ENCODE measurements at places on chromosomes 12 and 14.
A peak's percentile ranks its signal among the peaks of the same experiment; 100 is the strongest.

GRCh38 chr12:91511795-91512420 is 329.3 kb upstream of the DCN start:
- DNase-seq: no peak

DNA sequence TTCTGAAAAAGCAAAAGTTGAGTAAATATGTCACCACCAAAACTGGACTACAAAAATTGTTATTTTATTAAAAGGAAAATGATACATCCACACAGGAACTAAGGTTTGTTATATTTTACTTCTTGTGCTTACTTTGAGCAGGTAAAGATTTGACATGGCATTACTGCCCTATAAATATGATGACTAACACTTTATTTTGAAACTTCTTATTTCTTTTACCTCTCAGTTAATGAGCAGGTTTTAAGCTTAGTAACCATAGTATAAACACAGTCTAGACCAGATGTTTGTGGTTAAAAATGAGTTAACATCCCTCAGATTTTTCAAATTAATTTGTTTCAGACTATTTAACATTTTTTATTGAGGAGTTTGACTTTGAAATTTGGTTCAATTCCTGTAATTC is 862.5 kb upstream of the USP15 start:
- no peak for DNase-seq

DNA sequence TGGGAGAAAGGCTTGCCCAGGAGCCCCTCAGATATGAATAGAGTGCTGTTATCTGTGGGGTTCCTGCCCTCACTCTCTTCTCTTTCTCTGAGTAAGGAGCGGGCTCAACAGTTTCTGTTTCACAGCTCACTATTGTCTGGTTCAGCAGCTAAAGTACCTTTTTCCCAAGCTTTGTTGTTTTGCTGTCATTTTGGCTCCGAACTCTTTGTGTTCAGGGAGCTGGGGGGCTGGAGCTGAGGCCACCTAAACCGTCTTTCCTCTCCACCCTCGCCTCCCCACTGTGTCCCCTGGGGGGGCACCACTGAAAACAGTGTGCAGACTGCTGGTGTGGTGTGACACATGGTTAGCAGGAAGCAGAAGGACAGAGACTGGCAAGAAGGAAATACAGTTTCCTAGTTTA is 51.4 kb downstream of the FBXW8 start:
- DNase-seq: no peak

- no peak for DNase-seq
These were observed 89.4 kb upstream of the DIO3 start for GRCh38 chr14:101471723-101472517.

- DNase-seq: no peak
These were observed 26.1 kb downstream of the JDP2 start for GRCh38 chr14:75453817-75454434.

DNA sequence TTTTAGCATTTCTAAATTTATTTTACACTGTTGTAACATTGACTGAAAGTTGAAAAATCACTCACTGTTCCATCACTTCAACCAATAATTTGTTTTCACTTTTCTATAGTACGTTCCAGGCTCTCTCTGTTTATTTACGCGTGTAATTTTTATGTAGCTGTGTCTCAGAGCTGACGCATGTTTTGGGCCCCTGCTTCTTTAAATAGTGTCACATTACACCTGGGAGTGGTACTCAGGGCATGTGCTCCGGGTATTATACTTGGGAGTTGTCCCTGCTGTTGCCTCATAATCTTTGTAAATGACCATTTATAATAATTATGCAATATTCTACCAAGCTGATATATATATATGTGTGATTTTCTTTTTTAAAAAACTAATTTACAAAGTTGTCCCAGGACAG is 132.8 kb upstream of the CPM start:
- no peak for DNase-seq

DNA sequence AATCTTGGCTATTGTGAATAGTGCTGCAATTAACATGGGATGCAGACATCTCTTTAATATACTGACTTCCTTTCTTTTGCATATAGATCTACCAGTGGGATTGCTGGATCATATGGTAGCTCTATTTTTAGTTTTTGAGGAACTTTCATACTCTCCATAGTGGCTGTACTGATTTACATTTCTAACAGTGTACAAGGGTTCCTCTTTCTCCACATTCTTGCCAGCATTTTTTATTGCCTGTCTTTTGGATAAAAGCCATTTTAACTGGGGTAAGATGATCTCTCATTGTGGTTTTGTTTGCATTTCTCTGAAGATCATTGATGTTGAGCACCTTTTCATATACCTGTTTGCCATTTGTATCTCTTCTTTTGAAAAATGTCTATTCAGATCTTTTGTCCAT is 8.4 kb downstream of the AMDHD1 start:
- no peak for DNase-seq

- no peak for DNase-seq
These were observed 410.6 kb downstream of the DAD1 start for GRCh38 chr14:22178333-22178839.

DNA sequence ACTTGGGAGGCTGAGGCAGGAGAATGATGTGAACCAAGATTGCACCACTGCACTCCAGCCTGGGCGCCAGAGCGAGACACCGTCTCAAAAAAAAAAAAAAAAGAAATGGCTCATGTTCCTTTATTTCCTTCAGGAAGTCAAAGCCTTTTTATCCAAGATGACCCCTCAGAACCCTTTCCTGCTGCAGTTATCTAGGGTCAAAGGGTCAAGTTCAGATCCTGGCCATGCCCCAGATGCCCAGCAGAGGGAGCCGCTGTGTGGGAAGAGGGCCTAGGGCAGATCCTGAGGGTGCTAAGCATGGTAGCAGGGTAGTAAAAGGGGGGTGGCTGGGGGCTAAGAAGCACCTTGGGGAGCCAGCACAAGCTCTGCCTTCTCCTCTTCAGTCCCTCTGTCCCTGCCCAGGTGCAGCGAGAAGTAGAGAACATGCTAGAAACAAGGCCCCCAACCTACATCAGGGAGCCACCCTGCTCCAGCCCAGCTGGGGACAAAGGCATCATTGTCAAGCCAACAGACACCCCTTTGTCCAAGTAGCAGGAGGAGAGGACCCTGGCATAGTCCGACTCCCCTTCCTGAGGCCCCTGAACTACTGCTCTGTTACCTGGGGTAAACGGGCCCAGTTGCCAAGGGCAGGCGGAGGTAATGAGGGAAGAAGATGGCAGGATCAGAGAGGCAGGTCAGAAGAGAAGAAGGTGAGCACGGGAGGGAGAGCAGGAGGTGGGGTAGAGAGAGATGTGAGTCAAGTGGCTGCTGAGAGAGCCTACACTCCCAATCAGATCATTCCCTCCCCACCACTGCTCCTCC is 6.5 kb downstream of the NFE2 start:
- peak; percentile 54 for DNase-seq

- no peak for DNase-seq
These were observed 6.4 kb upstream of the GPHN start for GRCh38 chr14:66501592-66501991.

DNA sequence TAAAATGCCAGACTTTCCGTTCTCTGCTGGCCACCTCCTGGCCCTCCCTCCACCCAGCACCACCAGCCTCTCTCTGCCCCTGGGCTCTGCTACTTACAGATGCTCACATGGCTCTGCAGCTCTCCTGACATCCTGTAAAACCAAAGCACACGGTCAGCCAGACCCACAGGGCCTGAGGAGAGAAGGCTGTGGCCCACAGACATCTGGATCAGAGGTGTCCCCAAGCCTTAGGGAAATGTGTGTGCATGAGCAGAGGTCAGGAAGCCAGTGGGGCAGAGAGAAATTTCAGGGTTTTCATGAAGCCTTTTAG is 11.5 kb downstream of the KRT77 start:
- no peak for DNase-seq

- peak; percentile 15 for DNase-seq
These were observed 2.2 kb downstream of the DACT1 start for GRCh38 chr14:58639842-58640484.

GRCh38 chr12:41473441-41473840 is 285.3 kb downstream of the PDZRN4 start:
- no peak for DNase-seq

- no peak for DNase-seq
These were observed 21.5 kb downstream of the CPSF2 start for GRCh38 chr14:92143309-92143708.

DNA sequence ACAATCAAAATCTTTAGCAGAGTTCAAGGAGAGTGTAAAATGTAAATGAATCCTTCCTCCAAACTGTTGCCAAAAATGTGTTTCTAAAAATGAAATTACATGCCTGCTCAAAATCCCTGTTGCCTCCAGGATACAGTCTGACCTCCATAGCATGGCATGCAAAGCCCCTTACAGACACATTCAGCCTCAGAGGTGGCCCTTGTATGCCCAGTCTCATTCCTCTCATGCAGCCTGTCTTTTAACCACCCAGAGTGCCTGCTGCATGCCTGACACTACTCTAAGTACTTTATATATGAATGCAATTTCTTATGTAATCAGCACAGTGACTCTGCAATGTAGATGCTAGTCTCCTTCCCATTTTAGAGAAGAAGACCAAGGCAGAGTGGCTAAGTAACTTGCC is 24.4 kb upstream of the PTPRQ start:
- no peak for DNase-seq

DNA sequence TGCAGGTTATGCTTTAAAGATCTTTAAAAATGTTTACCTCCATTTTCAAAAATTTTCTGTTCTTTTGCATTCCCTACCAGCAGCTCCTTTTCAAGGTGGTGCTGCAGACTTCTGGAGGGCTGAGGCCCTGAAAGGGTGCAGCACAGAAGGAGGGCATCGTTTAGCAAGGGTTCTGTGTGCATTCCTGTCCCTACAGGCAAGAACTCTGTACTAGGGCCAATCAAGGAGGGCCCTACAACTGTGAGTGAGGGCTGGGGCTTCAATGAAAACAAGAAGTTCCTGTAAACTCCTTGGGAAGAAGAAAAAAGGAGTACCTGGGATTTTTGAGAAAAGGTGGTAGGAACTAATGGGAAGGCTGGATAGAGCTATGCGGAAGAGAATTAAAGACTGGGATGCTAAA is 50.7 kb upstream of the CSRP2 start:
- no peak for DNase-seq

GRCh38 chr12:92088805-92089204 is 56.8 kb downstream of the BTG1 start:
- DNase-seq: no peak

- no peak for DNase-seq
These were observed 3.3 kb upstream of the C12orf71 start for GRCh38 chr12:27085654-27086053.

GRCh38 chr14:20262642-20263128 is 23.6 kb downstream of the OR11H4 start:
- no peak for DNase-seq

DNA sequence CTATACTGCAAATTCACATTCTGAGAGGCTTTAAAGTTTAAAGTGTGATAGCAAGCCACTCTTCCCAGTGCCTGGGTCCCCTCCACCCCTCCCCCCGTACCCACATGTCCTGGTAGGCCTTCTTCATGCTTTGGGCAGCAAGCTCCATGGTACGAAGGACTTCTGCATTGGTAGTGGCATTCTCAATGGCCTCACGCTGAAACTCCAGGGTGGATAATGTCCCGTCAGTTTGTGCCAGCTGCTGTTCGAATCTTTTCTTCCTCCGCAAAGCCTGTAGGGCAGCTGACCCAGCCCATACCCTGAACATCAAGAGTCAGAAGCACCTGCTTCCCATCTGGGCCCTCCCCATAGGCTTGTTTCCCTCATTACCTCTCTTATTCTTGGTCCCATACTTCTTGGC is 2.0 kb downstream of the CHMP4A start:
- no peak for DNase-seq

DNA sequence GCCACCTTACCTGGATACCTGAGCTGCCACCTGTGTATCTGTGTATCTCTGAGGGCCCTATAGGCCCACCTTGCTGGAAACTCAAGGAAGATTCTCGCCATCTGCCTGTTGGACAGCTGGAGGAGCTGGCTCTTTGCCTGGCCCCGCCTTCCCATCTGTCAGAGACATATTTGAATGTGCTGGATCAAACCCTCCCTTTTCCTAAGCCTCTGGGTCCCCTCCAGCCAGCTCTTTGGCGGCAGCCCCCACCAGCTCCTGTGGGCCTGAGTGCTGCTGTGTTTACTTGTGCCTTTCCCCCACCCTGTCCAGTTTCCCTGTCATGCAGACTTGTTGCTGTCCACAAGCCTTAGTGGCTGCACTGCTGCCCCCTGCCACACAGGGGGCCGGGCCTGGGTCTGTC is 55.9 kb upstream of the SRSF5 start:
- DNase-seq: peak; percentile 13

GRCh38 chr12:124399622-124400021 is 104.7 kb downstream of the RFLNA start:
- no peak for DNase-seq

DNA sequence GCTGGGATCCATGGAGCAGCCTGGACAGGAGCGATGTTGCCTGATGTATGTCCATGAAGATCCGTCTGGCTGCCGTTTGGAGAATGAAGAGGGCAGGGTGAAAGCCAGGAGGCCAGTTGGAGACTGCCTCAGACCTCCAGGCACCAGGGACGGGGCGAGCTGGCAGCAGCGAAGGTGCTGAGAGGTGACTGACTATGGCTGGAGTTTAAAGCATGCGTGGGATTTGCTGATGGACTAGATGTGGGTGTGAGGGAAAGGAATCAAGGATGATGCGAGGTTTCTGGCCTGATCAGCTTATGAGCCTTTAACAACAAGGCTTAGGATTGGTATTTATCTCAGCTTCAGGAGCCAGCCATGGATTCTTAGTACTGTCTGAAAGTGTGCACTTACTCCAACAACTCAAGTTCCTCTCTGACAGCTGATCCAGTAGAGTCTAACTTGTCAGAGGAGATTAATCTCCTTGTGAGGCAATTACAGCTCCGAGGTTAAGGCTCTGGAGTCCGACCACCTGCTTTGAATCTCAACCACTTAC is 49.4 kb downstream of the DYNC1H1 start:
- no peak for DNase-seq

GRCh38 chr14:68978172-68978911 is 760 bp downstream of the ACTN1 start:
- no peak for DNase-seq

DNA sequence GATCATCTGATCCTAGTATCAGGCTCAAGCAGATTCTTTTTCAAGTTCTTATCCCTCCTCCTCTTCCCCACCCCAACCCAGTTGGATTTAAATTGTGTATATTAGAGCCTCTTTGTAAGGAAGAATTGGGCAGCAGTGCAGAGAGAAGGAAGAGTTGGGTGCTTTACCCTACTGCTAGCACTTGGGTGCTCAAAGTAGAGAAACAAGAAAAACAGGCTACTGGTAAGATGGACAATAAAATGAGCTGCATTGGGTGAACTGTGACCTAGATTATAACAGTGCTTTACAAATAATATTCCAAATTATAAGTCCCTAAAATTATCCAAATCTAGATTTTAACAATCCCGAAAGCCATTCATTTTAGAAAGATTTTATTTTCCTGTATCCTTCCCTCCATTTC is 363.4 kb upstream of the GARIN6 start:
- no peak for DNase-seq

GRCh38 chr12:18926188-18926587 is 188.3 kb downstream of the CAPZA3 start:
- no peak for DNase-seq

DNA sequence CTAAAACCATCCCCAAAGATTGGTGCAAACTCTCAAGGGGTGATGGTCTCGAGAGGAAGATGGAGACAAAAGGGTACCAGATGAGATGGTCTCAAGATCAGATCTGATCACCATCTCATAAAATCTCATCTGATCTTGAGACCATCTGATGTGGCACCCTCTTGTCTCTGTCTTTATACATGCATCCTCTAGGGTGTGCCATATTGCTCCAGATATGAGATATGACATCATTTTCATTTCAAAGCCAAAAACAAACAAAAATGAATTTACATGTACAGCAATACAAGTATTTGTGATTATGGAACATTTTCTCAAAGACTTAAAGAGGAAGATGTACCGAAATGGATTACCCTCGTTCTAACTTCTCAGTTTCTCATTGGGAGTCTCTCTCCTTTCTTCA is 787.2 kb downstream of the GALC start:
- DNase-seq: no peak
